Endothelial cell of umbilical vein (primary cell): ENCODE measurements at places on chromosomes 5 and 9. TPM values are rescaled to one million over a fixed set of nuclear protein-coding genes. Genes with fewer than 3 reads are reported as not detected.
A peak's percentile ranks its signal among the peaks of the same experiment; 100 is the strongest.

DNA sequence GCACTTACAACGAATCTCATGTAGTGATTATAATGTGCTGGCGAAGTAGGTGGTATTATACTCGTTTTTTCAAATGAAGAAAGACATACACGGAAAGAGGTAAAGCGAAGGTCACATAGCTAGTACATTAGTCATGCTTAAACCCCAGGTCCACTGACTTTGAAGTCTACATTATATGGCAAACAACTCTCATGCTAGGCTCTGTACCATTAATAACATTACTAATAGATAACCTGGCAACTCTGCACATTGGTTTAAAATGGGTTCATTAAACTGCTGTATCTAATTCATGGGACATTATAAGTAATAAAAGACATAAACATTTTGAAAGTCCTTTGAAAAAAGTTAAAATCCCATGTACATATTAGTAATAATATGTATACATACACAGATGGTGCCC is 21.2 kb downstream of the FYB1 start:
- DNase-seq: no peak

The CATSPER3 gene
- 0.71 TPM in 1 of 2 replicates, not detected in the other for total RNA-seq

DNA sequence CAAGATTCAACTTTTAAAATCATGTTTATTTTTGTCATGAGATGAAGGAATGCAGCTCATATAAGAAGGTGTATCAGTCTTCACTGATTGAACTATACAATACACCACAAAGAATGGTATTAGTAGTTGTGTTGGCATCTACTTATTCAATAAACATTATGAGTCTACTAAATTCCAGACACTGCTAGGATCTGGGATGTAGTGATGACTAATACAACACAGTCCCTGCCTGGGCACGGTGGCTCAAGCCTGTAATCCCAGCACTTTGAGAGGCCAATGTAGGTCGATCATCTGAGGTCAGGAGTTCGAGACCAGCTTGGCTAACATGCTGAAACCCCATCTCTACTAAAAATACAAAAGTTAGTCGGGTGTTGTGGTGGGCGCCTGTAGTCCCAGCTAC is 171.4 kb upstream of the NFIB start:
- no peak for DNase-seq

DNA sequence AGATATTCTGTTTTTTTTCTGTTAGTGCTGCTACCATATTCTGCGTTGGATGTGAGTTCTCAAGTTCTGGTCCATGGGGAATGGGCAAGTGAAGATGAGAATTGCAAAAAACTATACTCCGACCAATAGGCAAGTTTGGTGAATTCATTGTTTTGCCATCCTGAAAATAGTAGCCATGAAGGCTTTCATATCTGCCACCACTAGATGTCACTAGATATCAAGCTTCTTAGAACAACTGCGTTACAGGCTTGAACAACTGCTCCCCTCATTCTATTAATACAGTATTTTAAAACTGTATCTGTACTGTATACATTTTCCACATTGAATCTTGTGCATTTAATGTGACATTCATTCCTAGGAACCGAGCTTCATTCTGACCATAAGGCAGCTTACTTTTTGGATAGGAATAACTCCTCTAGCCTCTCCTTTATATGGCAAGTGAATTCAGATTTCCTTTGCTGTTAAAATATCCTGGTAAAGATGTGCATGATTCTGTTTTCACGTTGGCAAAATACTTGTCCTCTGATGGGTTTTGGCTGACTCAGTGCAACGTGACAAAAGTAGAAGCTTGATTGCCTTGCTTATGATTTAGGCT is 163.6 kb downstream of the SREK1 start:
- peak; percentile 69 for DNase-seq

DNA sequence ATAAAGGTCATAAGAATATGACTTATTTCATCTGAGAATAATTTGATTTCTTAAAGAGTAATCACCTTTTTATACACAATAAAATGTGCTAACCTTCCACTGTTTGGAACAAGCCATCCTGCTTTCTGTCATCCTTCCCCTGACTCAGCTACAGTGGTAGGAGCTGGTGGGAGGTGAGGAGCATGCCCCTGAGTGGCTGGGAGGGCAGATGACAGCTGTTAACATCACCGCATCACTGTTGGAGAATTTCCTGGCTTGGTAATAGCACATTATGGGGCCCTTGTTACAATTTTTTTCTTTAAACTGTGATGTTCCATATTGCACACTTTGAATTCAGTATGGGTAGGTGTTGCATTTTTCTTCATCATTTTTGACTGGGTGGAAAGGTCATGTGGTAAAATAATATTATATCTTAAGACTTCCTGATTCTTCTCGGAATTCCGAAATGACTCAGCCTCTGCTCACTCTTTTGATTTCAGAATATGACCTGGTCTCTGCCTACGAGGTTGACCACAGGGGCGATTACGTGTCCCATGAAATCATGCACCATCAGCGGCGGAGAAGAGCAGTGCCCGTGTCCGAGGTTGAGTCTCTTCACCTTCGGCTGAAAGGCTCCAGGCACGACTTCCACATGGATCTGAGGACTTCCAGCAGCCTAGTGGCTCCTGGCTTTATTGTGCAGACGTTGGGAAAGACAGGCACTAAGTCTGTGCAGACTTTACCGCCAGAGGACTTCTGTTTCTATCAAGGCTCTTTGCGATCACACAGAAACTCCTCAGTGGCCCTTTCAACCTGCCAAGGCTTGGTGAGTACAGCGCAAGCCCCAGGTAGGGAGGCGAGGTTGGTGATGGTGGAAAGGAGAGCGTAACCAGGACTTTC is 5.8 kb downstream of the ADAMTS16 start:
- DNase-seq: no peak

GRCh38 chr9:134782921-134783698 is 97.5 kb upstream of the FCN2 start:
- DNase-seq: no peak

GRCh38 chr9:112051812-112052211 is 123.3 kb downstream of the SUSD1 start:
- DNase-seq: no peak
